Ureter (tissue), 1 donor: ENCODE measurements at places on chromosomes 13 and 19. TPM values are rescaled to one million over a fixed set of nuclear protein-coding genes. Genes with fewer than 3 reads are reported as not detected.

Gene ZNF223
- 16.9 TPM for total RNA-seq

Gene ALOX5AP
- total RNA-seq: 10.7 TPM

Gene ZNF208
- total RNA-seq: 32.4 TPM

Gene ARHGEF7
- 104 TPM for total RNA-seq

Gene KLK14
- total RNA-seq: not detected

Gene SOX21
- not detected for total RNA-seq

- DNase-seq: no peak
Observed at GRCh38 chr13:43981091-43981490, 101.4 kb downstream of the LACC1 start.

- no peak for DNase-seq
Observed at GRCh38 chr13:74726206-74726605, 592.0 kb upstream of the KLF12 start.

DNA sequence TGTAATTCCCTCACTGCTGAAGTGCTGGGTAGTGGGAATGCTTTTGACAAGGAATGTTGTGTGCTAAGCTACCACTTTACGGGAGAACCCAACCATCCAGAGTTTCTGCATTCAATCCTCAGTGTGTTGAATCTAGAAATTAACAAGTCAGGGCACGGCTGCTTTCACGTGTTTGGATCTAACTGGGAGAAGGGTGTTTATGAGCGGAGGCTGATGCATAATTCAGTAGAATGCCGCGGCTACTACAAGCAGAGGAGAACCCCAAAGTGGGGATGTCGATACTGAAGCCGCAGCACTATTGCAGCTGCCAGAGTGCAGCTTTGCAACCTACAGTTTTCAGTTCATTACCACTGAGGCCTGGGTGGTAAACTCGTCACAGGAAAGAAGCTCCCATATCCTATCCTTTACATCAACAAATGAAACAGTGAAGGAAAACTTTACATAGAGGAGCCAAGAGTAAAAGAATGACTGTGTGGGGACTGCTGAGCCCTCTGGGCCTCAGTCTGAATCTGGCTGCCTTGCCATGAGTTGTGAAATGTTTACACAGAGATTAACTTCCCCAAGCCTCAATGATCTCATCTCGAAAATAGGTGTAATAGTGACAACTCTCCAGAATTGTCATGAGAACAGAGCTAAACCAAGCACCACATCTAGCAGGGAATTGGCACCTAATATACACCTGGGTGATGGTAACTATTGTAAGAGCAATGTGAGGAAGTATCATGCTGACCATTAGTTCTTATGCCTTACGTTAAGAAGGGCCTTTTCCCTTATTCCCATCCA lies 531.7 kb downstream of the MYO16 start:
- no peak for DNase-seq

DNA sequence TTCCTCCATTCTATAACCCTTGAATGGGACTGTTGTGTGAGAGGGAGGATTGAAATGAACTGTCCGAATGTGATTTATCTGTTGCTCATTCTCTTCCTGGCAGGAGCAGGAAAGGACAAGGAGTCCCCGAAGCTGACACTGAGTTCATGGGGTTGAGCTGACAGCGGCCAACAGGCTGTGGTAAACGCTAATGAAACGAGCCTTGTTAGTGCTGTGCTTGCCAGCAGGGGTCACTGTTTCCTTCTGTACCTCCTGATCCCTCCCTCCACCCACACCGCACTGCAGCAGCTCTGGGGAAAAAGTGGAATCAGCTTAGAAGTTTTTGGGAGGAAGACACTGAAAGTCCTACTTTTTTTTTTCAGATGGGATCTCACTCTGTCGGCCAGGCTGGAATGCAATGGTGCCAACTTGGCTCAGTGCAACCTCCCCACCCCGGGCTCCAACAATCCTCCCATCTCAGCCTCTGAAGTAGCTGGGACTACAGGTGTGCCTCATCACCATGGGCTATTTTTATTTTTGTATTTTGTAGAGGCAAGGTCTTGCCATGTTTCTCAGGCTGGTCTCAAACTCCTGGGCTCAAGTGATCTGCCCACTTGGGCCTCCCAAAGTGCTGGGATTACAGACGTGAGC lies 6.7 kb upstream of the ZNF761 start:
- DNase-seq: peak; percentile 82

- peak; percentile 57 for DNase-seq
Observed at GRCh38 chr13:37869756-37870488, at the start of gene TRPC4. Gene TRPC4, minus strand, starts transcription at chr13:37869772. Its CDS starts 86,439 bp downstream, at chr13:37783333.

DNA sequence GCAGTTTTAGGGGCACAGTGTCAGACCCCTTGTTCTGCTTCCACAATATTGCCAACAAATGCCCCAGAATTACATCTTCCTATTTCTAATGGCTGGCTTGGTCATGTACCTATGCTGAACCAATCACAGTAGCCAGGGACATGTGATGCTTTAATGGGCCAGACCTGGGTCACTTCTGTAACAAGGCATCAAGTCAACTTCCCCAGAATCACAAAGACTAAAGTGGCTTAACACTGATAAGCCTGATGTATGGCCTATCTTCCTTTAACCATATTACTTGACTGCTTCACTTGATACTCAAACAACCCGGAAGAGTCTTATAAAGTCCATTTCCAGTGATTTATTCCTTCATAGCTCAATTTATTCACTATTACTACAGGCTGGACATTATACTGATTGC lies 19.6 kb downstream of the LNX2 start:
- no peak for DNase-seq

GRCh38 chr13:42333613-42334328 lies 61.8 kb downstream of the AKAP11 start:
- no peak for DNase-seq

- DNase-seq: peak; percentile 60
Observed at GRCh38 chr13:42740753-42741152, 40.6 kb upstream of the FAM216B start.

DNA sequence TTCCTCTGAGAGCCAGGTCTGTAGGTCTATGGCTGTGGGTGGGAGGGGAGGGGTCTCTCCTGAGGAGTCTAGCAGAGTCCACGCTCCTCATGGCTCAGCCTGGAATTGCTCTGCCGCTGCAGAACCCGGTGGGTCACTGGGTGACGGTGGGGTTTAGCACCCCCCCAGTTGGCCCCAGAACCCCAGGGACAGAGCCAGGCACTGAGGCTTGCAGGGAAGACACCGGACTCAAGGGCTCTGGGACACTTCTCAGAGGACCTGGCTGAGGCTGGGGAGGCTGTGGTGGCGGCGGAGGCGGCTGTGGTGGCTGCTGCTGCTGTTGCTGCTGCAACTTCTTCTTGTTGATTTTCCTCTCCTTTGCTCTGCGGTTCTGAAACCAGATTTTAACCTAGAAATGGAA lies 6.1 kb downstream of the CDX2 start:
- DNase-seq: no peak

- no peak for DNase-seq
Observed at GRCh38 chr19:23346696-23347095, 48.6 kb downstream of the ZNF91 start.

DNA sequence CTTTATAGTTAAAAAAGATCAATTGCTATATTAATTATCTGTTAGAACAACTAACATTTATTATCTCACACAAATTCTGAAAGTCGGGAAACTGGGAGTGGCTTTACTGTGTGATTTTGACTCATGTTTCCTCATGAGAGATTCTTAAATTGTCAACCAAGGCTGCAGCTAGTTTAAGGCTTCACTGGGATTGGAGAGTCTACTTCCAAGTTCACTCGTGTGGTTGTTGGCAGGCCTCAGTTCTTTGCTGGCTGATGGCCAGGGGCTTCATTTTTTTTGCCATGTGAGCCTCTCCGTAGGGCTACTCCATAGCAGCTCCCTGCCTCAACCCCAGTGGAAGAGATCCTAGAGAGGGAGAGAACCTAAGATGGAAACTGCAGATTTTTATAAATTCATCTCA lies 24.5 kb upstream of the LPAR6 start:
- peak; percentile 61 for DNase-seq

- no peak for DNase-seq
Observed at GRCh38 chr19:15453906-15454860, 4.4 kb upstream of the WIZ start.

DNA sequence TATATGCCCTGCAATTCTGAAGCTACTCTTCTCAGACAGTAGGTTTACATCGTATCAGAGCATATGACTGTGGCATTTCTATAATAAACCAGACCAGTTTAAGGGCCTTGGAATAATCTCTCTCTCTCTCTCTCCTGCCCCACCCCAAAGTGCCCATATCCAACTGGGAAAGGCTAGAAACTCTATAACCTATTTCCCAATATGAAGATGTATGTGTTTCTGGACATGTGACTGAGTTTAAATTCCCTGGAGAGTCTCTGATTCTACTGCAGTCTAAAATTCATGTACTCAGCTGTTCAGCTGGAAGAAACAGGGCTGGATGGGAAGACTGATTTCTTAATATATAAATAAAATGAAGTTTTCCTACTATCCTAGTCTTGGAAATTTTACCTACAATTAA lies 91.9 kb upstream of the MBNL2 start:
- DNase-seq: no peak

- DNase-seq: no peak
Observed at GRCh38 chr13:97715763-97716162, 237.7 kb upstream of the IPO5 start.
